Breast epithelium (tissue), 4 donors: ENCODE measurements at places on chromosomes 1 and 21. TPM values are rescaled to one million over a fixed set of nuclear protein-coding genes. Genes with fewer than 3 reads are reported as not detected.

GUCA2B gene
- total RNA-seq = not detected

COL11A1 gene
- total RNA-seq = 0.88 TPM

OR2T2 gene
- total RNA-seq = not detected

KPRP gene
- not detected for total RNA-seq

MATN1 gene
- total RNA-seq = not detected

TNNT2 gene
- 1.3 TPM for total RNA-seq

LCA5L gene
- total RNA-seq = 4.2 TPM

OPRD1 gene
- not detected for total RNA-seq

ZSCAN20 gene
- total RNA-seq = 7.9 TPM

CFAP141 gene
- not detected for total RNA-seq

PTPN7 gene
- 1.4 TPM for total RNA-seq

OR14C36 gene
- total RNA-seq = not detected

GRCh38 chr1:18929686-18930085 lies 26.8 kb downstream of the IFFO2 start:
- no peak for DNase-seq

DNA sequence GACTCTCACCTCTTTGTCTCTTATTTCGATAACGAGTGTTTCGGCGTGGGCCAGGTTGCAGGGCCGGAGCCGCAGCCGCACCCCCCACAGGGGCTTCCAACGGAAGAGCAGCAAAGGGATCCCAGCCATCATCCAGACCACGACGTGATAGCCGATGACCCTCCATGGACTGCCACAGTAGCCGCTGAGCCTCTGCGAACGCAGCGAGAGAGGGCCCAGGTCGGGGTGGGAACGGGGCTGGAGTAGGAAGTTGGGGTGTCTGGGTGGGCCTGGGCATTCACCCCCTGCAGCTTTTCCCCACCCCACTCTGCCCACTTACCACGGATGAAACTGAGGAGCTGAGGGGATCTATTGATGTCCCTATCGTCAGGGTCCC lies 6.4 kb downstream of the ATP13A2 start:
- no peak for DNase-seq

DNA sequence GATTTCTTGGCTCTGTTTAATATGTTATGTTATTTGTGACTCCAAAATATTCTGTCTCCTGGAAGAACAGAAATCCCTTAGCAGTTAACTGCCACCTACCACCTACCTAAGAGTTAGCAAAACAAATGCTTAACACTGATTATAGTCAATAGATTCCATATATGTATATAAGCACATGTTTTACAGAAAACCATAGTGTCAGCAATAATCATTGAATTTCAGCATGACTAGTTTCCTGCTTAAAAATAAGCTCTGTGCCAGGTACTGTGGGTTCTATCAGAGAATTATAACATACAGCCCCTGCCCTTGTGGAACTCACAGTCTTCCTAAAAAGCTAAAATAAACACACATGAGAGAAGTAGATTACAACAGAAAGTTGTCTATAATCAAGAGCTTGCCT lies 561.9 kb upstream of the CAMK1G start:
- DNase-seq = no peak

GRCh38 chr1:221638595-221638994 lies 103.3 kb downstream of the DUSP10 start:
- no peak for DNase-seq

DNA sequence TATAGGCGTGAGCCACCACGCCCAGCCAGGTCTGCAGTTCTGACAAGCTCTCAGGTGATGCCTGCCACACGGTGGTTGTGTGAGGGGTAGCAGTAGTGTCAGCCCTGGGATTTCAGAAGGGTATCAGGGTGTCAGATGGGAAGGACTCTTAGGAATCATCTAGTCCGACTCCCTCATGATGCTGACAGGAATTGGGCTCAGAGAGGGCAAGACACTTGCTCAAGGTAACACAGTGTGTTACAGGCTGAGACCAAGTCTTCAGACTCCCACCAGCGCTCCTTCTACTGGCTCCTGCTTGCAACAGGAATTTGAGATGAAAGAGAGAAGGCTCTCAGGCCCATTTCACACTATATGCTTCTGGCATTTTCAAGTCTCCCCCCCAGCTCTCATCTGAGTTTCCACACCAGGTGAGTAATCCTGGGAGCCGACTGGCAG lies 6.9 kb downstream of the HTR1D start:
- DNase-seq = no peak

- no peak for DNase-seq
Observed at GRCh38 chr1:2433196-2433595, 20.8 kb upstream of the PEX10 start.

DNA sequence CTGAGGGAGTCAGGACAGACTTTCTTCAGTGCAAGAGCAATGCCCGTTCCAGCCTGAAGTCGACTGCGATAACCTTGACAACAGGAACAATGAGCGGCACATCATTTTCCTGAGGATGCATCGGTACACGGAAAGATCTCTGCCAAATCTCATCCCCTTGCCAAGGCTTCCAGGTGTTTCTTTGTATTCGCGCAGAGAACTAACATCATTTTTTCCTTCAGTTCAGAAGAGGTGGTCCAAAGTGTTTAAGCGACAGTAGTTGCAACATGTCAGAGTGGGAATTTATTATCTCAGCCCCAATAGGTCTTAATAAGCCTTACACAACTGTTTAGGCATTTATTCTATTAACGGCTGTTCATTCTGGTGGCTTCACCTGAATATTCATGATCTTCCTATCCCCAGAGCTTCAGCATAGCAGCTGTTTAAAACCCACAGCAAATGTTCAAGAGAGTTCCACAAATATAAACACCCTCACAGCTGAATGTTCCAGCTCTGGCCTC lies 129.7 kb upstream of the NFIA start:
- no peak for DNase-seq

DNA sequence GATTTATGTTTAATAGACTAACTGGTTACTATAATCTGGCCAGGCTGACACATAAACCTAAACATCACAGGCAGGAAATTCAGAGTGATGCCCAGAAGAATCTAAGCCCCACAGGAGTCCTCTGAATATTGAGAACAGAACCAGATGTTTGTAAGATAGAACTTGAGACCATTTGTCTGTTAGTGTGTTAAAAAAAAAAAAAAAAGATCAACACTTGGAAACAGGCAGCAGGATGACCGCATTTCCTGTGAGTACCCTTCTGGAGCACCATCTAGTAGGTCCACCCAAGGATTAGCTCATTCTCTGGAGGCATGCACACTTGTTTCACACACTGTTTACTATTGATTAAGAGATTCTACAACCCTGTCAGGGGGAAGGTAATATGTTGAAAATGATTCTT lies 111.4 kb upstream of the VANGL1 start:
- no peak for DNase-seq

DNA sequence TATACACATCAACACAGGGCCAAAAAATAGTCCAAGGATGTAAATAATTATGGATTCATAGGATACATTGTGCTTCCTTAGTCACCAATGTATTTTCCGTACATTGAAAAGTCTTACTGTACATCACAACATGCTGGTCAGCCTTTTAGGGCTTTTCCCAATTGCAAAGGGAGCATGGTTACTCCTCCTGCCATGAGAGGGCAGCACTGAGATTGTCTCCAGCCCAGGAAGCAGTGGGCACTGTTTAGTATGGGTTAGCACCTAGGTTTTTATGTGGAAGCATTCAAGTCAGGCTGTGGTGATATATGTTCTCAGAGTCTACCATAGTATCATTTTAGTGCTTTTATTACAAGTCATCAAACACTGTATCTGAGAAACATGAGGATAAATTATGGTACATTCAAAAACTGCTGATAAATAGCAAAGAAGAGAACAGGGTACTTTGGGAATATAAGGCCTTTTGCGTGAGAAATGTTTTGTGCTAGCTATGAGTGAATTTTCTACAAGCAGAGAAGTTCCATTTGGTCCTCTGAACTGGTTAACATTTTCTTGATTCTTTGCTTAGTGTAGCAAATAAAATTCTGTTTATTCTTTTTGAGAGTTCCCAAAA lies 34.0 kb downstream of the ST6GALNAC5 start:
- DNase-seq = no peak

DNA sequence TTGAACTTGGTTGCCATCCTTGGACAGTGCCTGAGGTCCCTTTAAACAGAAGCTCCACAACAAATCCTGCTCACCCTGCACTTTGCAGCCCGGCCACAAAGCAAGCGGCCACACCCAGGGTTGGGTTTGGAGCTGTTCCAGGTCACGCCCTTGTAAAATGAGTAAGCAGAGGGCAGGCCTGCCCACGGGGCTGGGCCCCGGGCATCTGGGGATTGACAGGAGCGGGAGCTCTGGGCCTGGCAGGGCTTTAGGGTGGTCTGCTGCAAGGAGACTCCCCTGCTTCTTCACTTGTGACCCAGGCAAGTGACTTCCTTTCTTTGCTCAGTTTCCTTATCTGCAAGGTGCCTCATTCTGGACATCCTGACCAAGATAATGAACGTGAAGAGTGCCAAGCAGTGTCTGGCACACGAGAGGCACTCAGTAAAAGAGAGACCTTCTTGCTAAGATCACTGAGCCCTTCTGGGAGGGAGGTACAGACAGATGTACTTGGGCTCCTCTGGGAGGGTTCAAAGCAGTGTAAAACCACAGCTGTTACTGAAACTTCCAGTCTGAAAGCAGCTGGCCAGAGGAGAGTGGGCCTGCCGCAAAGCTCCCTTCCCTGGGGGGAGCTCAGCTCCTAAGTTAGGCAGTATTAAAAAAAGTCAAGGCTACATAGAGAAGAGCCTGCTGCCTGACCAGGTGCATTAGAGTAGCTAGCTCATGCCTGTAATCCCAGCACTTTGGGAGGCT lies 2.6 kb downstream of the E2F2 start:
- peak; percentile 83 for DNase-seq

GRCh38 chr21:44708213-44708865 lies 3.0 kb downstream of the TSPEAR start:
- DNase-seq = no peak

DNA sequence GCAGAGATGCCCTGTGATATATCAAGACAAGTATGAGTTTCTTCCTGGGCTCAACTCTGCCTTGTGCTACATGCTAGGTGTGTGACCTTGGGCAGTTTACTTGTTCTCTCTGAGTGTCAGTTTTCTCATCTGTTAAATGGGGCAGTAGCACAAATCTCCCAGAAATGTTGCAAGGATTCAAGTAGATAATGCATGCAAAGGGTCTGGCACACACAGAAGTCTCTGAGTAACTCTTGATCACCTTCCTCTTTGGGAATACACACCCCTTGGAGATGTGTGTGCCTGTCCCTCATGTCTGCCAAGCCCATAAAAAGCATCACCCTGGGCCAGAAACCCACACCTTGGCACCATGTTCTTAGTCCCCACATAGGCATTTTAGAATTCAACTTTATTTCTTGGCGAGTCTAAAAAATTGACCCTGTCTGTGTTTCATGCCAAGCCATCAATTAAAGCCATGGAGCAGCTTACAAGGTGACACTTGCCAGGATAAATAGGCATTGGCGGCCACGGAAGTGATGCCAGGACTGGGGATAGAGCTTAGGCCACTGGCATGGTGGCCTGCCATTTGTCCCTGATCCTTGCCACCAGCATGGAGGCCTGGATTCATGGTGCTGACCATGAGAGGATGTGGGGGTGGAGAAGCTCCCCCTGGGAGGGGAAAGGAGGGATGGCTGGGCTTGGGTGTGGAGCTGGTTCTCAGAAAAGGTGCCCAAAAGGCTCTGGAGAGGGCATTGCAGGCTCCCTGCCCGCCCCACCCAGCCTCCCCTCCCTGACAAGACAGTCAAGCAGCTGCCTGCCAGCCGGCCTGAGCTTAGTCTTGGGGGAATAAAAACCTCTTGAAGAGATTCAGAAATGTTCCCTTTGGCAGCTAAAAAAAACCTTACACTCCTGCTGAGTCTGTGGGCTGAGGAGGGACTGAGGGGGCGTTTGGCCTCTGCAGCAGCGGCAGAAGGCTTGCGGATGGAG lies 118.0 kb upstream of the IPO9 start:
- no peak for DNase-seq

- DNase-seq = no peak
Observed at GRCh38 chr1:26848499-26848898, 14.4 kb upstream of the SFN start.

DNA sequence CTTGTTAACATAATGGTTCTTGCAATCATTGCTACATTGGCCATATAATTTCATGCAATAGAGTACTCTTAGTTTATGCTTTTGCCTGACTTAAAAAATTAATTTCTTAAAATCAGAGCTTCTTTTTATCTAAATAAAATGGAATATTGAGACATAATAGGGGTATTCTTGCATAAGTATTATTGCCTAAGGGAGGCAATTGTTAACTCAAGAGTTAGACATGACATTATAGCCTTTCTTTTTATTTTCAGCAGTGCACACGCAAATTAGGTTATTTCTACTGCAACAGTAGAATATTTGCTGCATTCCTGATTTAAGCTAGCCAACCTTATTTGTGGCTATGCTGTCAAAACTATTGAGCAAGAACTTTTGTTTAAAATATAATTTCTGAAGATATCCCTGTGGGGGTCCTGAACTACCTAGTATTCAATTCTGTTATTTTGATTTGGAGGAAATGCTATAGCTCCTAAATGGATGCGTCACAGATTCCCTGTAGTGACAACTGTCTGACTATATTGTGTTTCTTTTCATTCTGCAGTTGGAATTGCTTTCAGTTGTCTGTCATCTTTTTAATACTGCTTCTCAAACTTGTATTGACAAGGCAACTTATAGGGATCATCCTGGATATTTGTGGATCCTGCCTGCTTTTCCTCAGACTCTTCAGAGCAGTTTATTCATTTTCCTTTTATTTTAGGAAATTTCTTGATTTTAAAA lies 211.0 kb downstream of the PATJ start:
- no peak for DNase-seq

- no peak for DNase-seq
Observed at GRCh38 chr1:204180133-204180532, 14.0 kb upstream of the REN start.

GRCh38 chr1:6776895-6777294 lies 8.4 kb upstream of the CAMTA1 start:
- no peak for DNase-seq

DNA sequence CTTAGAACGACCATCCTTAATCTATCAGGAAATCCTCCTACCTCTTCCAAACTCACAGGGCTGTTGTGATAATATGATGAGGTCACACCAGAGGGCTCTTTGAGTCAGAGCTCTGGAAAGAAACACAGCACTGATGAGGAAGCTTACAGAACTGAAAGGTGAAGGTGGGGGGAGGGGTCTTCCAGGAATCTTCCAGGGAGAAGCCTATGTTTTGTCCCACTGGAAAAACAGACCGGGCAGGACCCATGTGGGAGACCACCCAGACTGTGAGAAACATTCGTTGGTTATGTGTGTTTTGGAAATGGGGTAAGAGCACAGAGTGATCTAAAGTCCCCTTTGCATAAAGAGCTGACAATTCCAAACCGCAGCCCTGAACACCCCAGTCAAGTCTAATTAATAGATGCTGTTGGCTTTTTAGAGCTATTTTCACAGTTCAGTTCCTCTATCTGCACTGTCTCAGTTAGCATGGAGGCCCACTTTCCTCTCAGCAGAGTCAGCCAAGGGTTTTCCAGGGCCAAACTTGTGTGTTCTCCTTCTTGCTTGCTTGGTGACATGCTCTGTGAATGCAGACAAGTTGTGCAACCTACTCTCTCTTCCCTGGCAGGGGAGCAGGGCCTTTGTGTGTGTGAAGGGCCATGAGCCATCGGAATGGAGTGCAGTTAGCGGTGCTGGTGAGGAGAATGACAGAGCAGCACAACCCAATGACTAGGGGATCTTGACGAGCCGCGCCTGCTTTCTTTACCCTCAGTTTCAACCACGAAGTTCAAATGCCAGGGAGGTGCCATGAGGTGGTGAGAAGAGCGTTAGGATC lies 12.3 kb downstream of the PHLDA3 start:
- DNase-seq = peak; percentile 63

GRCh38 chr1:188499690-188500089 lies 1670.9 kb downstream of the PLA2G4A start:
- no peak for DNase-seq
